Sigmoid colon (tissue), 7 donors: ENCODE measurements at places on chromosomes 4 and X. TPM values are rescaled to one million over a fixed set of nuclear protein-coding genes. Genes with fewer than 3 reads are reported as not detected.

The USP27X gene
- 1.6 TPM for total RNA-seq

The CNKSR2 gene
- total RNA-seq, result 6.1 TPM

The RAB39B gene
- 0.28 TPM for total RNA-seq

The TCEAL6 gene
- total RNA-seq, result 1.8 TPM
